Activated naive CD4-positive, alpha-beta T cell treated with anti-CD3 and anti-CD28 coated beads, Interleukin-2, amount 50 U/mL, for 72 hours (primary cell): ENCODE measurements at places on chromosomes 5 and 9.

GRCh38 chr5:134397196-134397595 is 14.5 kb downstream of the CDKN2AIPNL start:
- no peak for DNase-seq

GRCh38 chr9:105967248-105967647 is 272.9 kb downstream of the TMEM38B start:
- DNase-seq = no peak

GRCh38 chr9:77588271-77588937 is 59.7 kb downstream of the GNA14 start:
- DNase-seq = no peak

DNA sequence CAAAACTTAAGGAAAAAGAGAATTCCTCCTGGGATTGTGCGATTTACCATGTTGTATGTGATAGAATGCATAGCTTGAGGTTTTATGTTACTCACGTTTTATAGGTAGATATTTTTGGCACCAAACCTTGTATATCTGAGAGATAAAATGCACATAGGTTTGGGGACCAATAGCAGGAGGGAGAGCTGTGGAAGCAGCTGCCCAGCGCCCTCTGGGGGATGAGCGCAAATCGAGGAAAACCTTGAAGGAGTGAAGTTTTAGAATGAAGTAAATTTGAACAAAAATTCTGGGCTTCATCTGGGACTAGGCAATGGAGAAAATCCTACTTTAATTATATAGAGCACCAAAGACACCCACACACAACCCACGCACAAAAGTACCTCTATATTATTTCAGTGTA is 197.0 kb downstream of the ADCY2 start:
- no peak for DNase-seq
